ENCODE measurements at places on chromosomes 4 and X. TPM values are rescaled to one million over a fixed set of nuclear protein-coding genes. Genes with fewer than 3 reads are reported as not detected.

The TLR7 gene
- 7.8 TPM for total RNA-seq

GRCh38 chrX:42804524-42804923 is 26.6 kb upstream of the PPP1R2C start:
- DNase-seq = no peak
- H3K36me3 ChIP-seq = no peaks in the 10 kb centered on the region
- H3K4me3 ChIP-seq = no peak overlapping the region
- H3K27ac ChIP-seq = no peak overlapping the region
- H3K4me1 ChIP-seq = no peaks in the 10 kb centered on the region

The TECRL gene
- not detected for total RNA-seq

The EXOC1L gene
- not detected for total RNA-seq

The TRAM1L1 gene
- total RNA-seq = 1.3 TPM

GRCh38 chrX:72273718-72274117 is 3.3 kb downstream of the RPS4X start:
- peaks cover 70% of the 10 kb centered on the region for H3K36me3 ChIP-seq
- DNase-seq = no peak
- no peak overlapping the region for H3K27ac ChIP-seq
- H3K27me3 ChIP-seq = no peaks in the 10 kb centered on the region
- peaks cover 26% of the 10 kb centered on the region for H3K4me1 ChIP-seq

DNA sequence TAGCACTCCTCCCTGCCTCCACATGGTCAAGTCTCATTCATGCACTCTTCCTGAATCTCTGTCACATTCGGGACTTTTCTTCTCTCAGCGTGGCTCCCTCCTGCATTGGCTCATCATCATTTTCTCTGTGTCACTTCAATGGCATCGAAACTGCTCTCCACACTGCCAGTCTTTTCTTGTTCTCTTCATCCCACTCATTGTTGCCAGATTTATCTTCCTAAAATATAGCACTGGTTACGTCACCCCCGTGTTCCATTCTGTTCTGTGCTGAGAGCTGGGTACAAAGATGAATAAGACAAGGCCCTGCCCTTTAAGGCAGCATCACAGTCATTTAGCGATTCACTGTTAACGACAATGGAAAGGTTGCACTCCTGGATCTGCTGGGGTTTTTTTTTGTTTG is 174.4 kb upstream of the TBC1D9 start:
- no peak for DNase-seq
- H3K4me1 ChIP-seq = peaks cover 4% of the 10 kb centered on the region
- H3K27ac ChIP-seq = no peak overlapping the region
- H3K4me3 ChIP-seq = no peak overlapping the region
- H3K36me3 ChIP-seq = no peaks in the 10 kb centered on the region

The L1CAM gene
- total RNA-seq = 1.6 TPM

The IGSF1 gene
- total RNA-seq = 0.09 TPM

The SHROOM3 gene
- 62.0 TPM for total RNA-seq

- no peak overlapping the region for H3K4me3 ChIP-seq
- DNase-seq = no peak
- no peaks in the 10 kb centered on the region for H3K27me3 ChIP-seq
Measured at GRCh38 chrX:53716328-53717088, 30.0 kb upstream of the HUWE1 start.

The CYLC1 gene
- not detected for total RNA-seq

The FGF2 gene
- total RNA-seq = 8.1 TPM

The HMX1 gene
- not detected for total RNA-seq

DNA sequence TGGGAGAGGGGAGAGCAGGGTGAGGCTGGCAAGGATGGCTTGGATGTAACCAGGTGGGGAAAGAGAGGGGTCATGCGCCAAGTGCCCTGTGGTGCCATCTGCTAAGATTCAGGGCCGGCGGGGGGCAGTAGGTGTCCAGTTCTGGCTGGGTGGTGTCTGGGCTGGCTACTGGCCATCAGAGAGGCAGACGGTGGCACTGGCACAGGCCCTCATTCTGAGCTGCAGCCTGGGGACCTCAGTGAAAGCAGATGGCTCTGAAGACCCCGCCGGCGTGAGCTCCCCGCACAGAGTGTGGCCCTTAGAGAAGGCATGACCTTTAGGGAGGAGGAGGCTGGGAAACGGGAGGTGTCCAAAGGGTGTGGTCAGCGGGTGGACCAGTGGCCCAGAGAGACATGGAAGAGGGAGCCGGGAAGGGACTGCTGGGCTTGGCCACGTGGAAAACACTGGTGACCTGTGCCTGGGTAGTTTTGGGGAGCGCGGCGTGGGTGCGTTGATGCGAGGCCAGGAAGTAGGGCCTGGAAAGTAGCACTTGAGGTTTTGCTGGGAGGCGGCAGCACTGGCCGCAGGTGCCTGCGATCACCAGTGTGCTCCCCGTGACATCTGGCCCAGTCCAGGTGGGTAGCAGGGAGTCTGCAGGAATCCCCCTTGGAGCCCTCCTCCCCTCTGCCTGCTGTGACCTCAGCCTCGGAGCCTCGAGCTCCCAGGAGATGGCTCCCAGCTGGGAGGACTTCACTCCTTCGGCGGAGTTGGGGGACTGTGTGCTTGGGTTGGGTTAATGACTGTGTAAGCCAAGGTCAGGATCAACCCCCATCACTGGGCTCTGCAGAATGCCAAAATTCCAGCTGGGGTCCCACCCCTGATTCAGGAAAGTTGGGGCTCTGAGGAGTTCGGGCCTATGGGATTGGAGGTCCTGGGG is 9.3 kb upstream of the SH3TC1 start:
- H3K27ac ChIP-seq = peak overlapping the region; percentile 89
- H3K4me1 ChIP-seq = peaks cover 48% of the 10 kb centered on the region
- no peak overlapping the region for H3K4me3 ChIP-seq
- peak; percentile 53 for DNase-seq
- no peaks in the 10 kb centered on the region for H3K36me3 ChIP-seq

The NUP62CL gene
- 1.4 TPM for total RNA-seq

The CENPVL2 gene
- not detected for total RNA-seq

GRCh38 chr4:119040261-119040660 is 95.4 kb upstream of the MYOZ2 start:
- no peak for DNase-seq
- H3K27ac ChIP-seq = peak overlapping the region; percentile 46
- no peak overlapping the region for H3K4me3 ChIP-seq
- no peaks in the 10 kb centered on the region for H3K36me3 ChIP-seq
- H3K4me1 ChIP-seq = peaks cover 30% of the 10 kb centered on the region

GRCh38 chrX:30835373-30835772 is 53.7 kb downstream of the TAB3 start:
- H3K27me3 ChIP-seq = no peaks in the 10 kb centered on the region
- no peak overlapping the region for H3K27ac ChIP-seq
- H3K36me3 ChIP-seq = peaks cover 37% of the 10 kb centered on the region
- H3K4me1 ChIP-seq = no peaks in the 10 kb centered on the region
- no peak overlapping the region for H3K4me3 ChIP-seq
- no peak for DNase-seq

The KLF8 gene
- 17.7 TPM for total RNA-seq

The COX7B2 gene
- total RNA-seq = not detected

GRCh38 chrX:103276581-103277002 is at the start of gene TCEAL5:
Gene TCEAL5, minus strand, starts transcription at chrX:103276750. Its CDS starts 2,187 bp downstream, at chrX:103274563.
- H3K4me1 ChIP-seq = no peaks in the 10 kb centered on the region
- H3K27ac ChIP-seq = no peak within 1 kb of the TSS
- no peaks in the 10 kb centered on the region for H3K36me3 ChIP-seq
- peaks cover 10% of the 10 kb centered on the region for H3K27me3 ChIP-seq

DNA sequence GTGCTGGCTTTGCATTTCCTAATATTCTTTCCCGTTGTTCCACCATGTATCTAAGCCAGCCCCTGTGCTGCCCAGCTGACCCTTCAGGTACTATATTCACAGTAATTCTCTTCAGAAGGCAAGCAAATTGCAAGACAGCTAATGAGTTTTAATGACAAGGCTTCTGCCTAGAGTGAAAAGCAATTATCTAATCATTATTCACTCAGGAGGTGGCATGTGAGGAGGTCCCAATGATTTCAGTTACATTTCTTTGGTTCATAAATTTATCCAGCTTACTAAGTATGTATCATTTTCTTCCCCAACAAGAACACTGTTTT is 123.0 kb downstream of the RASGEF1B start:
- H3K36me3 ChIP-seq = no peaks in the 10 kb centered on the region
- no peak for DNase-seq
- no peak overlapping the region for H3K4me3 ChIP-seq

- no peaks in the 10 kb centered on the region for H3K4me1 ChIP-seq
- H3K27me3 ChIP-seq = no peaks in the 10 kb centered on the region
- DNase-seq = no peak
- H3K27ac ChIP-seq = no peak overlapping the region
Measured at GRCh38 chr4:10160281-10160856, 43.8 kb upstream of the WDR1 start.

DNA sequence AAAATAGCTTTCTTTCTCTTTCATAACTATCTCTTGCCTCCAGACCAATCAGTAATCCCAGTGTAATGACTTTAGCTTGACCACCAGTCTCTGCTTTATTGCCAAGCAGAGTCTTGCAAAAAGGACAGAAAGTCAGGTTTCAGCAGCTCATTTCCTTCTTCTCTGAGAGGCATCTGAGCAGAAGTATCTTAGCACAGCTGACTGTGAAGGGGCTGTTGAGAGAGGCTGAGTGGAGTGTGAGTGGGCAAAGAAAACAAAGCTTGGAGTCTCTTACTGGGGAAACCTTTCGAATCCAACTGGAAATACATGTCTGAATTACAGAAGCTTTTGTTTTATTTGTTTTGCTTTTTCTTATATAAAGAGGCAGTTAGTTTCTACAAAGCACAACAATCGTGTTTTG is 170.3 kb upstream of the IGFBP7 start:
- H3K27me3 ChIP-seq = no peaks in the 10 kb centered on the region
- H3K36me3 ChIP-seq = no peaks in the 10 kb centered on the region
- DNase-seq = peak; percentile 50
- no peak overlapping the region for H3K4me3 ChIP-seq

GRCh38 chrX:17860179-17860780 is 818 bp downstream of the RAI2 start:
- peak overlapping the region; percentile 75 for H3K27ac ChIP-seq
- DNase-seq = no peak
- no peaks in the 10 kb centered on the region for H3K4me1 ChIP-seq
- H3K4me3 ChIP-seq = peak overlapping the region; percentile 65

The TMEM271 gene
- not detected for total RNA-seq

GRCh38 chr4:8015512-8015911 is 75.9 kb upstream of the AFAP1 start:
- no peaks in the 10 kb centered on the region for H3K27me3 ChIP-seq
- no peaks in the 10 kb centered on the region for H3K36me3 ChIP-seq
- no peak overlapping the region for H3K27ac ChIP-seq
- no peak for DNase-seq
- no peaks in the 10 kb centered on the region for H3K4me1 ChIP-seq
